Renal pelvis (tissue), 12 donors: ENCODE measurements at places on chromosomes 3 and 15.
A peak's percentile ranks its signal among the peaks of the same experiment; 100 is the strongest.

DNA sequence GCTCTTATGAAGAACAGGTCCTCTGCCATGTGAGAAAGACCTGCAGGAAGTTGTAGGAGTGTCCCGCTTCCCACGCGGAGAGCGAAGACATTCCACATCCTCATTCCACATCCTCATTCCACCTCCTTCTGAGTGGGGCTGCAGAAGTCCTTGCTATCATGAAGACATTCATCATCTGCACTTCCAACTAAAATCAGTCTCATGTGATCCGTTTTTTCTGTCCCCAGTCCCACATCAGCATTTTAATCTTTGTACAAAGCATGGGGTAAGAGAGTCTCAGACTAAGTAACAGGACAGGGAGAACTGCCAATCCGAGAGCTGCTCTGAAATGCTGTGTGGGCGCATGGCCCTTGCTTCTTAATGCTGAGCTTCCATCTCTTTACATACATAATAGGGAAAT lies 227.2 kb downstream of the RSRC1 start:
- no peak for DNase-seq

- no peak for DNase-seq
Measured at GRCh38 chr3:58514405-58514804, 22.5 kb downstream of the KCTD6 start.

GRCh38 chr15:95304151-95304946 lies 1026.2 kb upstream of the NR2F2 start:
- DNase-seq: peak; percentile 83

- DNase-seq: no peak
Measured at GRCh38 chr15:89774492-89774891, 1.6 kb upstream of the MESP2 start.

DNA sequence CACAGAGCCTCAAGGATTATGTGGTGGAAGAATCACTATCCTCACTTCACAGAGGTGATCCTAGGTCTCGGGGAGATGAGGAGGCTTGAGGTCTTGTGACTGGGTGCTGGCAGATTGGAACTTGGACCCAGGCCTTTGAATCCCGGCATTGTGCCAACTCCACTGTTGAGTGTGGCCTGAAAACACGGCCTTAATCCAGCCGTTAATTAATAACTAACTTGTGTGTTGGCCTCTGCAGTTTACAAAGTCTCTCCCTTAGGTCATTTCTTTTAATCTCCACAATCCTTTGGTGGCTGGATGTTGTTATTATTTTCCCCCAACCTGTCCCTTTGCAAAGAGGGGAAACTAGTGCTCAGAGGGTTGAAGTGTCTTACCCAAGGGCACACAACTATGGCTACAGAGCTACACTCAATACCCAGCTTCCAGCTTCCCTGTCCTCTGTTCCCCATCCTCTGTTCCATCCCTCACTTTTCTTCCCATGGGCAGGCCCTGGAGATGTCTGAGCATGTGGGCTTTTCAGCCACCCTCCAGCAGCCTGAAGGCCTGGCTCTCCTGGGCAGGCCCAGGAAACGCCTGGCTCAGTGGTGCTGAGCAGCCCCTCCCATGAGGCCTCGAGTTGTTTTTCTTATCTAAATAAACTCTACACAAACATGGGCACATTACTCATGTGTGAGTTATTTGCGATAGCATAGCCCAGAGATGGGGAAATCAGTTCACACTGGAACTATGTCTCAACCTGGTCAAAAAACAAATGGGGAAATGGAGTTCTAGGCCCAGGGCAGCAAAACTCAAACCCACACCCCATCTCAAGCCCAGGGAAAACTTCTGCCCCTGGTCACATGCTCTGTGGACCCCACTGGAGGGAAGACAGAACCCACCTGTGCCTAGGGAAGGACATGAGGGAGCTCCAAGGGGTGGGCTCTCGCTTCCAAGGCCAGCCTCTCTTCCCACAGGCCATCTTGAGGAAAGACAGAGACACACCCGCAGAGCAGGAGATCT lies 16.8 kb upstream of the SMAD3 start:
- no peak for DNase-seq

- no peak for DNase-seq
Measured at GRCh38 chr15:31102039-31102321, 455 bp upstream of the TRPM1 start.

DNA sequence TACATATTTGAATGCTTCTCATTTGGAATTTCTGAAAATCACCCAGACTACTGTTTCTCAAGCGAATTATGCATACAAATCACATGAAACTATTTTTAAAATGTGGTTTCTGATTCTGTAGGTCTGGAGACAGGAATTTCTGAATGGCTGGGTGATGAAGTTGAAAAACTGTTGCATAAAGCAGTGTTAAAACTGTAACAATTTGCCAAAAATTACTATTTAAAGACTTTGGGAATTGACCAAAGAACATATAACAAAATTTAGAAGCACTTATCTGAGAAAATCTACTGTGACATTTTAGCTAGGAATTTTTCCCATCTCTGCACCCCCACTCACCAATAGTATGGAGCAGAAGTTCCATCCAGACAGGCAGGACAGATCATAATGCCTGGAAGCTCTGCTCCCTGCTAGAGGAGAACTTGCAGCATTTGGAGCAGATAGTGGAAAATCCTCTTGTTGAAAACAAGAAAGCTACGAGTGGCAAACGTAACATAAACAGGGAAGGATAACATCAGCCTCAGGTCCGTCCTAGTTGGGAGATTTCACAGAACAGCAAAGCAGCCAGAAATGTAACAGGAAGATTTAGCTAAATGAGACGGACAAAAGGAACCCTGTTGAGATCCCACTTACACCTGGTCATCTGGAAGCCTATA lies 132.3 kb upstream of the MCTP2 start:
- DNase-seq: no peak

GRCh38 chr3:54966979-54967378 lies 39.1 kb upstream of the LRTM1 start:
- DNase-seq: no peak

GRCh38 chr3:20773320-20773984 lies 587.4 kb upstream of the SGO1 start:
- no peak for DNase-seq

DNA sequence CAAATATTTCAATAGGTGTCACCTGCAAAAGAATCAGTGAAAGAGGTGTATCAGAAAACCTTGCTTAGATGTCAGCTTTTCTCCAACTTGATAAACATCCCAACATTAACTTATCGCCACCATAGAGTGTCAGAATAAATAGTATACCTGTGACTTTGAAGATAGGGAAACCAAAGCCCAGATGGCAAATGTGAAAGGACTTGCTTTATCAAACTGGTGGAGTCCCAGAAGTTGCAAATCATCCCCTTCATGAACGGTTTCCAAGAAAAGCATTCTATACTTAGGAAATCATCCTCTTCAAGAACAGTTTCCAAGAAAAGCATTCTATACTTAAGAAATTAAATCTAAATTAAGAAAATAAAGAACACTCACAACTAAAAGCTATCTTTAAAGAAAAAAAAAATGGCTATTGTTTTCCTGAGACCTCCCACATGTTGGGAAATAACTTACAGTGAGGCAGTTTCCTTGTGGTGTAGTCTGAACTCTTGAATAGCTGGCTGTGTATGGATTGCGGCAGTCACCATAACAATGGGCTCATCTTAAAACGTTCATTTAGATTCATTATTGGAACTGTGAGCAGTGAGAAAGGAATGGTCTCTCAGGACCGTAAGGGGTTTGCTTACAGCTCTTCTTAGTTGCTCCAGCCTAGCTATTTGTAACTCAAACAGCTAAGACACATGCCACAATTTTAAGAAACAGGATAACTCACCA lies 56.5 kb downstream of the GHSR start:
- DNase-seq: peak; percentile 7

- no peak for DNase-seq
Measured at GRCh38 chr3:193902607-193903511, 233.1 kb upstream of the HES1 start.

GRCh38 chr3:62604751-62605351 lies 231.5 kb upstream of the FEZF2 start:
- DNase-seq: no peak

DNA sequence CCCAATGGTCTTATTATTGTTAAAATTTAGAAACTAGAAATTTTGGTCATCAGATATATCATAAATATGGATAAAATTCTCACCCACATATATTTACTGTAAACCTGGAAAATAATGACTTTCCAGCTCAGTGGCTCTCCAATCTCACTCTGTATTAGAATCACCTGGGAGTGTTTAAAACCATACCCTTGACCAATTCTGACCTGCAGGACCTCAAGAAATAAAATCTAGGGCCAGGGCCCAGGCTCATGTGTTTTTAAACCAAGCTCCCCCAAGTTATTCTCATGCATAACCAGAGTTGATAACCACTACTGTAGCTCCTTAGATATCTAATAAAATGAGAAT lies 372.1 kb downstream of the SHQ1 start:
- DNase-seq: no peak

- DNase-seq: no peak
Measured at GRCh38 chr15:40845036-40845435, 1.2 kb downstream of the SPINT1 start.

DNA sequence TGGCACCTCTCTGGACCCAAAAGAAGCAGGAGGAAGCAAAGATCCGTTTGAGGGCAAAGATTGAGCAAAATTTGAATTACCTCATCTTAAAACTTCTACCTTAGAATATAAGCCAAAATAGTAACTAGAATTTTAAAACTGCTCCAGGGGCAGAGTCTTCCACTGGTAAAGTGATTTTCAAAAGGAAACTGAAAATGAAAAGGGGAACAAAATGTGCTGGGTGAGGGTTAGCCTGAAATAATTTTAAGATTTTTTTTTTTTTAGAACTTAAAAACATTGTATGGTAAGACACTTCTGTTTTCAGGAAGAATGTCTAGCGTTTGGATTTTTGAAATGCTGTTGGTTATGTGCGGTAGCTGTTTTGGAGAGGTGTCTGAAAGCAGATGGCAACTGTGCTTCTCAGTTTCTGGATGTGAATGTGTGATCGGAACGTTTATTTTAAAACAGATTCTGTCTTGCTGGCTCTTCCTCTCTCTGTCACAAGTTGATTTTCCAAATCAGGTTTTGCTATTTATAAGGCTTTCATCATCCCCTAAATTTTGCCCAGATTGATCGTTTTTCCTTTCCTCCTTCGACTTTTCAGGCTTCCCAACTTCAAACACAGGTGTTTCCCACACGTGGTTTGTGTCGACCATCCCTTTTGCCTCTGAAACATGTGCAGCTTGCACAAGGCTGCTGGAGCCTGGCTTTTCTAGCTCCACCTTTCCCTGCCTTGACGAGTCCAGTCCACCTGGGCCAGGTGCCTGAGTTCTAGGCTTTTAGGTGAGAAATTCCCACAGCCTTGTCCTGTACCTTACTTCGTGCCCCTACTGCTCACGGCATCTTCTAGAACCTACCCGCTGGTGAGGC lies 3.3 kb downstream of the LRRK1 start:
- no peak for DNase-seq

DNA sequence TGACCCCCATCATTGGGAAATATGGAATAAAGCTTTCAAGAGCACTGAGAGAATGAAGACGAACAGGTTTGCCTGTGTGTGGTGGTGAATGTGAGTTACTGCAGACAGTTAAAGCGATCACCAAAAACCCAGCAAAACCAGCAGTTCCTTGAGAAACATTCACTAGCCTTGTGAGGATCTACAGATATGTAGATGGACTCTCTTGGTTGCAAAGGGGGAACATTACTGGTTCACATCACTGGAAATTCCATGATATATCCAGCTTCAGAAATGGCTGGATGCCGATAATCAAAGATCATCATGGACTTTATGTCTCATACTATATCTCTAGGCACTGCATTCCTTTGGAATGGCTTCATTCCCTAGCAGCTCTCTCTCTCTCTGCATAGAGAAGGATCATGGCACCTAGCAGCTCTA lies 10.2 kb upstream of the HERC1 start:
- DNase-seq: no peak

GRCh38 chr3:133833267-133833666 lies 27.7 kb downstream of the SRPRB start:
- DNase-seq: no peak

DNA sequence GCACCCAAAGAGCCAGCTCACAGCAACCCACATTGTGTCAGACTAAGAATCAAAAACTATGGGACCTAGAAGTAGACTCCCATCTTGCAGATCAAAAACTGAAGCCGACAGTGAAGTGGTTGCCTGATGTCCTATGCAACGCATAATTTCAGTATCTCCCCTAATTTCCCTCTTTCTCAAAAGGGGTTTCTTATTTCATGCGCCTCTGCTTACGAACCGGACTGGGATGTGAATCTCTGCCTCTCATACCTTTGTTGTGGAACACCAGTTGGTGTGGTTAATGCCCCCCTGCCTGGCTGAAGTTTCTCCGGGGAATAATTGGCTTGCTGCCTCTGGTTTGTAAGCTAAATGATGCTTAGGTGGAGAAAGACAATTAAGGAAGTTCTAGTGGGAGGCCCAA lies 514 bp upstream of the FAM174B start:
- no peak for DNase-seq

DNA sequence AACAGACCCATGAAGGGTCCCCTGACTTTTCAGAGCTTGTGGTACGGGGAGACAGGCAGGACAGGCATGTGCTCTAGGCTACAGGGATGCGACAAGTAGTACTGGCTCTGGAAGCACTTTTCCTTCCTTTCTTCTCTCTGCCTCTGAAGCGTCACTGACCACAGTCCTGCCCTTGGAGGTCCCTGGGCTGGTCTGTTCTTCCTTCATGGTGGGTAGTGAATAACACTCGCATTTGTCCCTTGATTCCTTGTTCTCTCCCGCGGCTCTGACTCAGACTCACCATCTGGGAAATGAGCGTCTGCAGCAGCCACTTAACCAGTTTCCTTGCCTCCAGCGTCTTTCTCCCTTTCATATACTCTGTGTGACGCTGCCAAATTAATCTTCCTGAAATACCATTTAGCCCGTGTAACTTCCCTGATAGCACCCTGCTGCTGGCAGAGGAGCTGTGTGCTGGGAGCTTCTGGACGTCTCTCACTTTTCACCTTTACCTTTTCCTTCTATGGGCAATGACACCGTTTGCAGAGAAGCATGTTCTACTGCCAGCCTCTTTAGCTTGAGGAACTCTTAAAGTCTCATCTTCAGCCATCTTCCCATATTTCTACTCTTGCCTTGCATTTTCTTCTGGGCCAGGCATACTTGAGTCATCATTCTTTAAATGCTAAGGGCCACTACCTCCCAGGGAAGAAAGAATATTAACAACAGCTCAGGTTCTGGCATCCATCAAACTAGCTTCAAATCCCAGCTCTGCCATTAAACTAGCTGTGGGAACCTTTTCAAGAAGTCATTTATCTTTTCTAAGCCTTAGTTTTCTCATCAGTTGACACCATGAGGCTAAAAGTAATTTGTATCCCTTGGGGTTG lies 33.6 kb downstream of the TMEM45A start:
- DNase-seq: no peak
